Stimulated activated CD4-positive, alpha-beta T cell treated with anti-CD3 and anti-CD28 coated beads, Interleukin-1b, Interleukin-23, amount 100 ng/mL, for 24 hours (primary cell): ENCODE measurements at places on chromosomes 2 and 18.

- no peak for DNase-seq
Observed at GRCh38 chr2:145029873-145030272, 510.0 kb upstream of the ZEB2 start.

GRCh38 chr2:164439885-164440284 is 181.4 kb downstream of the GRB14 start:
- DNase-seq, result no peak

GRCh38 chr2:99864561-99865553 is 277.5 kb downstream of the AFF3 start:
- DNase-seq, result no peak

GRCh38 chr18:35345950-35346349 is 1.7 kb upstream of the ZNF24 start:
- DNase-seq, result no peak

DNA sequence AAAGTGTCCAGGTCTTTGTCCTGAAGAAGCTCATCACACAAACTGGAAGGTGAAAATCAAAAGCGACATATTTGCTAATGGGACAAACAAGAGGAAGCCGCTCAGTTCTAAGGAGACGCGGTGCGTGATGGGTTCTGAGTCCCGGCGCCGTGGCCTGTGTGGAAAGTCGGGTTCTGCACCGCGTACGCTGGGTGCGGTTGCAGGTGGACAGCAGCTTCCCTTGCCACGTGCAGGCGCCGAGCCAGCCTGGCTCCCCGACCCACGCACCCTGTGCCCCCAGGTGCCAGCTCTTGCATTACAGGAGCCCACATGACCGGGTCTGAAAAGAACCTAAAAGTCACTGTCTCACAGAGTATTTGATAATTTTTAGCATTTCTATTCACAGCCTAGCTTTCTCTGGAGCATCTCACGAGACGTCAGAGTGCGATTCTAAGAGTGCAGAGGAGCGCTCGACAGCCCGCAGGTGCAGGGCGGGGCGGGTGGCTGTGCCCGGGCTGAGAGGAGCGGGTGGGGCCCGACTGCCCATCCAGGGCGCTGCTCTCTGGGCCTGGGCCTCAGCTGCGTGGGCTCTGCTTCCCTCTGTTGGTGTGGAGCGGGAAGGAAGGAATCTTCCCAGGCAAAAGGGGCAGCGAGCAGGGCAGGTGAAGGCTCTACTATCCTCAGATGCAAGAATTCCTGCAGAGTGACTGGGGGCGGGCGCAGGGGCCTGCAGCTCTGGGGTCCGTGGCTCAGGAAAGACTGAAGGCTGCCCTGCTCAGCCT is 39.4 kb downstream of the MYT1L start:
- no peak for DNase-seq

- no peak for DNase-seq
Observed at GRCh38 chr2:200223205-200223784, 83.2 kb upstream of the SPATS2L start.
